Fibroblast of lung (primary cell): ENCODE measurements at places on chromosomes 4 and X. TPM values are rescaled to one million over a fixed set of nuclear protein-coding genes. Genes with fewer than 3 reads are reported as not detected.

The SORCS2 gene
- total RNA-seq: 0.17 and 0.26 TPM in 2 replicates

The TCEAL7 gene
- 32.5 and 52.6 TPM in 2 replicates for total RNA-seq

The SOX3 gene
- not detected in 2 replicates for total RNA-seq

The MAGEA3 gene
- not detected in 2 replicates for total RNA-seq
